ENCODE measurements at places on chromosomes 13 and 19. TPM values are rescaled to one million over a fixed set of nuclear protein-coding genes. Genes with fewer than 3 reads are reported as not detected.

DNA sequence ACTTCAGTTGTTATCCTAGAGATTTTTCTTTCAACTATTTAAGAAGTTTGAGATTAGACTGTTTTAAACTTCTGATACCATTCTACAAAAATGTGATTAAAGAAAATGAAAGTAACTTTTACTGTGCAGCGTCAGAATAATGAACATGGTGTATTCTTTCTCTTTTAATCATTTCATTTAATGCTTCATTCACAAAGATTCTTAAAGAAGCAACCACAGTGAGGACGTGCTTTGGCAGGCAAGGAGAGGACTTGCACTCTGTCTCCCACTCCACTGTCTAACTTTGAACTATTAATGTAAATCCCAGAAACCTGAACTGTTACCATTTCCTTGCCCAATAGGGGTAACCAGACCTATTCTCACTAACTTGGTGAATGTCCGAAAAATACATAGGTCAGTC, 137.0 kb downstream of the KCNRG start:
- no peak for DNase-seq
- no peaks in the 10 kb centered on the region for H3K36me3 ChIP-seq
- H3K27me3 ChIP-seq, result peaks cover 8% of the 10 kb centered on the region
- peak overlapping the region; percentile 21 for H3K4me3 ChIP-seq
- H3K4me1 ChIP-seq, result peaks cover 18% of the 10 kb centered on the region

DNA sequence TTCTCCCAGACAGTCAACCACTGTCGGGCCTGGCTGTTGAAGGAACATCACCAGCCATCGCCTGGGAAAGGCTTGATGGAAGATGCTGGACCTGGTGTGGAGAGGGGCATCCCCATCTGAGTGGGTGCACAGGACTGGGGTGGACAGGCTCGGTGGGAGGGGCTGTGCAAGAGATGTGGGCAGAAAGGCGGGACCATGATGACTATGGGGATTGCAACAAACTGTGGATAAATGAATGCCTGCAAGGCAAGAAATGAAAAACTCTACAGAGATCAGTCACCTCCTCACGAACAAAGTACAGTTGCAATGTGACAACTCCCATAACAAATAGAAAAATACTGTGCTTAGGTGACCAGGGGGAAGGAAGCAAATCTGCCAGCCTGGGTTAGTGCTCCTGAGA, 171.9 kb upstream of the GPR12 start:
- no peak overlapping the region for H3K27ac ChIP-seq
- H3K36me3 ChIP-seq, result no peaks in the 10 kb centered on the region
- no peak overlapping the region for H3K4me3 ChIP-seq
- no peaks in the 10 kb centered on the region for H3K27me3 ChIP-seq
- no peak for DNase-seq

POU2F2 gene
- total RNA-seq, result 62.8 TPM

THSD8 gene
- 48.2 TPM for total RNA-seq

FXYD3 gene
- total RNA-seq, result not detected
